ENCODE measurements at places on chromosomes 4 and X.

GRCh38 chr4:1471443-1472147 is 65.4 kb upstream of the NKX1-1 start:
- no peak for DNase-seq

DNA sequence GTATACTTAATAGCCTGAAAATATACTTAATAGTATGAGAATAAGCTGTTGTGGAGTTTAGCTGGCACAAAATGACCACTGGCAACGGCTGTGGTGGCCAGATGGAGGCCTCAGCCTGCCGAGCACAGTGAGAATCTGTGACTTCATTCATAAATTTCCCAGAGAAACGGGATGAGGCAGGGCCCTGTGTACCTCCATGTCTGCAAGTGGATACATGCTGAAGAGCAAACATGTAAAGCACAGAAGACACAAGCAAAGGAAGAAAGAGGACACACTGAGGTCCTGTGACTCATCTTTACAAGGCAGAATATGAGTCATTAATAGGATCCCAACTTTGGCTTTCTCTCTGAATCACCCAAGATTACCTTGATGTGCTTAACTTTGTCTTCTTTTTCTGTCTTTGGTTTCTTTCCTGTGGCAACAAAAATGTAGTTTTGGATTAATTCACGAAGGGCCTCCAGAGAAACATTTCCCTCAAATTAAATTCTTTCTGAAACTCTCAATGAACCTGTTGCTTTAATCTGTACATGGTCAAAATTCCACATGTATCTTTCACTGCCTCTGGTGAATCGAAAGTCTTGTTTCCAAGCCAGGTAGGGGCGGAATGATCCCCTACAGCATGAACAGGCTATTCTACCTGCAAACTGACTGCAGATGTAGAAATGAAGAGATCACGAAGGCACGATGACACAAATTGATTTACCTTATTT is 56.4 kb downstream of the IRF2 start:
- peak; percentile 71 for DNase-seq

DNA sequence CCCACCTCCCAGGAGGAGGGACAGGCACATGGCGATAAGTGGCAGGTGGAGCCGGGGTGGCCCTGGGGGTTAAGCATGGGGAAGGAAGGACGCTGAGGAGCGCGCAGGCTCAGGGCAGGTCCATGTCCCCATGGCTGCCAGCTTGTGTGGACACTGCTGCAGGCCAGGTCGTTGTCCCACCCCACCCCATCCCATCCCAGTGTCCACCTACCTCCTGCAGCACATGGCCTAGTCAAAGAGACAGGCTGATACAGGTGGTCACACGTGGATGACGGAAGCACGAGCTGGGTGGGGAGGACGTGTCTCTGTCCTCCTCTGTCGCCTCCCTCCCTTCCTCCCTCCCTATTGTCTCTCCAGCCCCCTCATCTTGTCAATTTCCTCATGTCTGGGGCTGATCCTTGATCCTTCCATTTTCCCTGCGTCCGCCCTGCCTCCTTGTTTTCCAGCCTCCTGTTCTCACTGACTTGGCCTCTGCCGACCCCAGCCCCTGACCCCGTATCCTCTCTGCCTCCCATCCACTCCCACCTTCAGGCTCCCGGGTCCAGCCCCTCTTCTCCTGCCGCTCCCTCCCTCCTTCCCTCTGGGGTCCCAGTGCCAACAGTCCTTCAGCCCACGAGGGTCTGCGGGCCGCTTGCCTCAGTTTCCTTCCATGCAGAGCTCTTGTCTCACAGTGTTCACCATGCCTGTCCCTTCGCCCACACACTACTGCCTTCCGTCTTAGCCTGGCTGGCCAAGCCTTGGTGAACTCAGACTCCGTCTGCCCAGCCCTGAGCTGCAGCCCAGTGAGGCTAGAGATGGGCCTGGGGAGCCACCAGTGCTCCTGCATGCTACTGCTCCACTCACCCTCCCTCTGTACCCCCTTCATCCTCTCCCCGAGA is 15.5 kb upstream of the ADD1 start:
- no peak for DNase-seq

DNA sequence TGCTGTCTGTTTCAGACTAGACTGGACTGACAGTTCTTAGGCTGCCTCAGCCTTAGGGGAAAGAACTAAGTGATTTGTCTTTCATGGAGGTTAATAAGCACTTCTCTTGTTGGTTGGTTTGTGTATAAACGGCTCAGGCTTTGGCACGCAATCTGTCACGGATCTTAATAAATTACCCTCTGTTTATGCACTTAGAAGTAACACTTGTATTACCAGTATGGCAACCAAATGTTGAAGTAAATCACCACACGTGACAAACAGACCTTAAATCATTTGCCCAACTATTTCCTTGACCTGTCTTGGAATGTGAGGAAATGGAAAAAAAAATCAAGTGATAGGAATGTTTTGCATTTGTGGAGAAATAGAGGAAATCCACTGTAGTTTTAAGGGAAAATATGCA is 69.9 kb downstream of the TEX13A start:
- no peak for DNase-seq

DNA sequence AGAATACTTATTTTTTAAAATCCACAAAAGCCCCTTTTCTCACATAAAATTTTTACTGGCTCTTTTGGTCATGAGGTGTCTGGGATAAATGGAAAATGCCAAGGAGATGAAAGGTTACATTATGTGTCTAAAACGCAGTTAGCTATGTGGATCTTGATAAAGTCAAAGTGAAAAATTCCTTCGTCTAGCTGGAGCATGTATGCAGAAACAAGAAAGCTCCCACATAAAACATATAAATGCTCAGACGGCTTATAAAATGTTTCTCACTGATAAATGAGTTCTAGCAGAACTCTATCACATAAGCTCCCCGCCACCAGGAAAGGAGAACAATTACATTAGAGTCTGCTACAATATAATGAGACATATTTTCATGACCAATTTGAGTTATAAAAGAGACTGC is 83.8 kb downstream of the TBC1D9 start:
- no peak for DNase-seq

DNA sequence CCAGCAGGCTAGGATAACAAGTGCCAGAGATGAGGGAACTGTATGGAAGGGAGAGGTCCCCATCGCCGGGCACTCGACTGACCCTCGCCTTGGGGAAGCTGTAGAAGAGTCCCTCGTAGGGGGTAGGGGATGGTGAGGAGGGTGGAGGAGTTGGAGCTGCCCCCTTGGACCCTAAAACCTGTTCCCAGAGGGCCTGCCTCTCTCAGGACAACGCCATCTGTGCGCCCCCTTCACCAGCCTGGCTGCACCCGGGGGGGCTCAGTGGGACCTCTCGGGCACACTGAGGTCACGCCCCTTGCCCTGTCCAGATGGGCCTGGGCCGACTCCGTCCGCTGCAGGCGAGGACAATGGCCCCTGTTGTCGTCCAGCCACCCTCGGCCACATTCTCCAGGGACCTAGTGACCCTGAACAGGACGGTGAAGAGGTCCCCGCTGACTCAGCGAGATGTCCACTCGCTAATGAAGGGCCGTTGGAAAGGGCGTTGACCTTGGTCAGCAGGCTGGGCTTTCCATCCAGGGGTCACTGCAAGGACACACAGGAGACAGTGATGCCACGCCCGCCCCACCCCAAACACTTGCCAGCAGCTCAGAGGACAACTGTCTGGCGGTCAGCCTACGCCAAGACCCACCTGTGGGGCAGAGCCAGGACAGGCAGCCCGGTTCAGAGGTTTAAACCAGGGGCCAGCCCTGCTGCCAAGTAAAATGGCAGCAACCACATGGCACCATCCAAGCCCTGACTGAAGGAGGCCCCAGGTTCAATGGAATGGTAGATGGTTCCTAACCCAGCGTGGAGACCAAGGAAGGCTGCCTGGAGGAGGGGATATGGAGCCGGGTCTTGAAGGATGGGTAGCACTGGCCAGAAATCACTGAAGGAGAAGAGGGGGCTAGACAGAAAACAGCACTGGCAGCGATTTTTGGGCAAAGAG is 51.2 kb downstream of the HMX1 start:
- DNase-seq: no peak

- DNase-seq: no peak
These were observed 27.6 kb upstream of the C4orf54 start for GRCh38 chr4:99685234-99685633.

DNA sequence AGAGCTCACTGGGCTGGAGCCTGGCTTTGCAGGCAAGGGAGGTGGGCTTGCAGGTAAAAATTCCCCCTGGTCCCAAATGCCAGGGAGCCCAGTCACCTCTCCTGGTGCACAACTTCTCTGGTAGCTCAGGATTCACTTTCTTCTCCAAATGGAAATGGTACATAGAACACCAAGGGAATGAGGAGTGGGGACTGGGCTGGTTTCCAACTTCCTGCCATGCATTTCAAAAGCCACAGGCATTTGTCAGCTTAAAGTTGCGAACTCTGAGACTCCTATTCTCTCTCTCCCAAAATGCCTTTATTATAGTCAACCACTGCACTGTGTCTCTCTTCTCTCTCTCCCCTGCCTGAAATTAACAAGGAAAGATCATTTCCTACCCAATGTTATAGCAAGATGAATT is 177.3 kb downstream of the GRIA3 start:
- no peak for DNase-seq

DNA sequence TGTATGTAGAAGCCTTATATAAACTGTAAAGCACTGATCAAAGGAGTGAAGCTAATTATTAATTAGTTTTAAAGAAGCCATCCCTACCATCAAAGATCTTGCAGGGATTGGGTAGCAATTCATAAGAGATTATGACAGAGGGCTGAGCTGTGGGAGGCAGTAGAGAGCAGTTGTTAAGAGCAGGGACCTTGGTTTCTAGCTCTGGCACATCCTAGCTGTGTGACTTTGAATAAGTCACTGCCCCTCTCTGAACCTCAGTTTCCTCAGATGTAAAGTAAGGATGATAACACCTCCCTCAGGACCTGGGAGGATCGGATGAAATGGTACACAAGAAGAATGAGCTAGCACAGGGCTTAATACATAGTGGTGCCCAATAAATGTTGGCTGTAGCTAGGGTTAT is 45.4 kb downstream of the APLN start:
- DNase-seq: no peak

DNA sequence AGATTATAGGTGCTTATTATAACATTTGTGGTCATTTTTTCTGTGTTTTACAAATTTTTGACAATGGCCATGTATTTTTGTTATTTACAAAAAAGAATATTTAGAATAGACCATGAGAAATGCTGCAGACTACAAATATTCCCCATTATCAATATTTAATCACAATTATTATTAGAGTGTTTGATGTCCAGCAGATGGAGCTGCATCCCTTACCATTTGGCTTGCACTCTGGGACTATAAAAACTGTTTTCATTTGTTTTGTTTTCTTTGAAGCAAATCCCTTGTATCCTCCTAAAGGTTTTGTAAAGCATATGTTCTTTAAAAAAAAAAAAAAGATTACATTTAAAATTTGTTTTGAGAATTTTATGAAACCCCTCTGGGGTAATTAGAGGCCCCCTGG is 85.6 kb upstream of the CXorf66 start:
- DNase-seq: no peak

DNA sequence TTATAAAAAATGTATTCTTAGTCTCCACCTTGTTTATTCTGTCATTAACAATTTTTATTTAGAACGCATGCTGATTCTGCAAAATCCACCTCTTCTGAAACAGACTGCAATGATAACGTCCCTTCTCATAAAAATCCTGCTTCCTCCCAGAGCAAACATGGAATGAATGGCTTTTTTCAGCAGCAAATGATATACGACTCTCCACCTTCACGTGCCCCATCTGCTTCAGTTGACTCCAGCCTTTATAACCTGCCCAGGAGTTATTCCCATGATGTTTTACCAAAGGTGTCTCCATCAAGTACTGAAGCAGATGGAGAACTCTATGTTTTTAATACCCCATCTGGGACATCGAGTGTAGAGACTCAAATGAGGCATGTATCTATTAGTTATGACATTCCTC is 75.6 kb upstream of the SMARCA5 start:
- no peak for DNase-seq

DNA sequence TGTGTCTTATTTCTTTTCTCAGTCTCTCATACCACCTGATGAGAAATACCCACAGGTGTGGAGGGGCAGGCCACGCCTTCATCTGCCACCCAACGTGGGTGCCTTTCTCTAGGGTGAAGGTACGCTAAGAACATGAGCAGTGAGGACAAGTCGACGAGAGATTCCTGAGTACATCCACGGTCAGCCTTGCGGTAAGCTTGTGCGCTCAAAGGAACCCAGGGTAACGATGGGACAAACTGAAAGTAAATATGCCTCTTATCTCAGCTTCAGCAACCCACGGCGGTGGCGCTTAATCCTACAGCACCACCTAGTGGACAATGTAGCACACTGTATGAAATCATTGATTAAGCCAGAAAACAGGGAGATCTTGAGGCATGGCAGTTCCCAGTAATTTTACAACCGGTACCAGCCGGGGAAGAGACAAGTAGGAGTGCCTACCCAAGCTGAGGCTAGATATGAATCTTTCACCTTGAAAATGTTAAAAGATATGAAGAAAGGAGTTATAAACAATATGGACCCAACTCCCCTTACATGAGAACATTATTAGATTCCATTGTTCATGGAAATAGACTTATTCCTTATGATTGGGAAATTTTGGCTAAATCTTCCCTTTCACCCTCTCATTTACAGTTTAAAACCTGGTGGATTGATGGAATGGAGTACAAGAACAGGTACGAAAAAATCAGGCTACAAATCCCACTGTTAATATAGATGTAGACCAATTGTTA is 63.0 kb downstream of the ZNF732 start:
- DNase-seq: peak; percentile 72

DNA sequence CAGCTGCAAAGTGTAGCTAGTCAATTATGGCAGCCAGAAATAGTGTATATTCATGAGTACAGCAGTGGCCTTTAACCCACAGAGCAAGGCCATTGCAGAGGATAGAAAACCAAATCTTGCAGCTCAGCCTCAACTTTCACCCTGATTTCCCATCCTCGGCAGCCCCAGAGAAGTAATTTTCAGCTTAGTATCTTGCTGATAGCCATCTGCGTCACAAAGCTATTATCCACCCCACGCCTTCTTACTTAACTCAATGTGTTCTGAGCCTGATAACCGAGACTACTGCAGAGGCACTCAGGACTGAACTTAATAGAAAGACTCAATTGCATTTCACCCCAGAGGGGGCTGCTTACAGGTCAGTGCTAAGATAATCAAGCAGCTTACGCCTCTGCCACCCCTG is 174.5 kb upstream of the MAOA start:
- no peak for DNase-seq

DNA sequence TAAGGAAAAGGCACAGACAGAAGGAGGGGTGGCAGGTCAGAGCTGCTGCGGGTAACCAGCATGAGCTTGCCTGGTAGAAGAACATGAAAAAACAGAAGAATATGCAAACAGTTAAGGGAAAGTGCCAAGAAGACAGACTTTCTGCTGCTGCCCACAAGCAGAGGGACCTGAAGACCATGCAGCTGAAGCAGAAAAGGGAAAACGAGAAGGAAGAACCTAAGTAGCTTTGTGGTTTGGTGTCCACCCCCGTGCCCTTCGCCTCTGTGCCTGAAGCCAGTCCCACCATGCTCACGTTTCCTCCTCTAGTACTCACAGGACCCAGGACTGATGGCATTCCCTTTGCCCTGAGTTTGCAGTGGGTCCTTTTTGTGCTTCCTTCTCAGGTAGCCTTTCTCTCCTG is 62.8 kb downstream of the UBA6 start:
- peak; percentile 80 for DNase-seq

GRCh38 chr4:166501941-166502382 is 628.9 kb downstream of the TLL1 start:
- DNase-seq: no peak

Measured in MV-4-11 (cell line).